ENCODE measurements at places on chromosomes 1 and 21.

GRCh38 chr1:61641578-61642336 is 83.2 kb downstream of the TM2D1 start:
- DNase-seq: peak; percentile 81

DNA sequence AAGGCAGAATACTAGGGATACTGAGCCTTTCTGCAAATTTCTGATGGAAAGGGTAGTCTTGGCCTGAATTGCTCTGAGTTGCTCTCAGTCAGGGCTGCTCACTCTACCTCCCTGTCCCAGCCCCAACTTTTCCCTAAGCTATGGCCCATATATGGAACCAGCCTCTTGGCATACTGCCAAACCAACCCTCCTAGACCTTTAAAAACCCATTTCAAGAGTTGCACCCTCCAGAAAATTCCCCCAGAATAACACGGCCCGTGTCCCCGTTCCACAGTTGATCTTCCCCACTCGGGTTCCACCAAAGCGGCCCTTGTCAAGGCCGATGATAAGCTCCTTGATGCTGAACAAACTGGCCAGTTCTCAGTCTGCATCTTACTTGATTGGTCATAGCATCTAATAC is 25.4 kb downstream of the SYT6 start:
- DNase-seq: no peak

GRCh38 chr1:170674986-170675385 is 11.1 kb downstream of the PRRX1 start:
- DNase-seq: no peak

GRCh38 chr1:112265931-112266330 is 130.1 kb upstream of the CTTNBP2NL start:
- DNase-seq: no peak

GRCh38 chr1:24297852-24298232 is 21.3 kb upstream of the GRHL3 start:
- no peak for DNase-seq

DNA sequence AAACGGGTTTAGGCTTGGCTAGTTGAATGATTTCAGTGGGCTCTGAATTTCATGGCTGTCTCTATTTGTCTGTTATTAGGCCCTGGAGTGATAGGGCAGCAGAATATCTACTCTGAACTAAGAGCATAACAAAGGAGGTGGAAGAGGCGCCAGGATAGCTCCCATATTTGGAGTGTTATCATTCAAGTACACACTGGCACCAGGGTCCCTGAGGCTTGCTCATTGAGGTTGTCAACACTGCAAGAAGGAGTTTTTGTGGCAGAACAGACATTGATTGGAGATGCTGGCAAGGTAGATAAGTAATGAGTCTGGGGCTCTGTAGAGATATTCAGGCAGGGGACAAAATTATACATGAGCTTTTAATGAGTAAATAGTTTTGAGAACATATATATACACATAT is 1748.4 kb downstream of the MRPL39 start:
- no peak for DNase-seq
